ENCODE measurements at places on chromosomes 12 and 14.

DNA sequence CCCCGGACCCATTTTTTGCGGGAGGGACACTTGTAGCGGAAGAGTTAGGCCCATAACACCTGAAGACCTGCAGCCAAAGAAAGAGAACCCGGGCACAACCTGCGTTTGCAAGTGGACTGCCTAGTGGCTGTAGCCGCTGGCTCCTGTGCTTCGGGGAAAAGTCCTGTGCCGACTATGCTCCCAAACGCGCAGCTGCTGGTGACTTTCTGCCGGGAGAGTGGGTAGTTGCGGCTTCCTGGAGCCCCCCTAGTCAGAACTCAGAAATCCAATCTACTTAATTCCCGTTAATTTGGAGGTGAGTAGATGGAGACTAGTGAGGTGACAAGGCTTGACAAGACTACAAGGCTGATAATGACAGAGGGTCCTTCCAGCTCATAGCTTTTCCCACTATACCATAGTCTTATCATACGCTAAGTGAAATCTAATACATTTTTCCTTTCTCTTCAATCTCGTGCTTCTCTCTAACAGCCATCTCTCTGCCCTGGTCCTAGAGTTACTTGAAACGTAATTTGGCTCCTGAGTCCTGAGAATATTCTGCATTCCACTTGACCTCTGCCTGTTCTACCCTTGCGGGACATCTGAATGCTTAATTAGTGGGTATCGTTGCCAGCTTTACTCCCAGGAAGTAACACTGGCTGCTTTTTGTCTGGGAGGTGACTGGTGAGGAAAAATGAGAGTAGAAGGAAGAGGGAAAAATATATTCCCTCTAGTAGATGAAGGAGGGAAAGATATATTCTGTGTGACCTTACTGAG, 556 bp downstream of the MTHFD1 start:
- DNase-seq, result peak; percentile 8

- DNase-seq, result no peak
These were observed 416.2 kb downstream of the SOX5 start for GRCh38 chr12:23533265-23533664.

DNA sequence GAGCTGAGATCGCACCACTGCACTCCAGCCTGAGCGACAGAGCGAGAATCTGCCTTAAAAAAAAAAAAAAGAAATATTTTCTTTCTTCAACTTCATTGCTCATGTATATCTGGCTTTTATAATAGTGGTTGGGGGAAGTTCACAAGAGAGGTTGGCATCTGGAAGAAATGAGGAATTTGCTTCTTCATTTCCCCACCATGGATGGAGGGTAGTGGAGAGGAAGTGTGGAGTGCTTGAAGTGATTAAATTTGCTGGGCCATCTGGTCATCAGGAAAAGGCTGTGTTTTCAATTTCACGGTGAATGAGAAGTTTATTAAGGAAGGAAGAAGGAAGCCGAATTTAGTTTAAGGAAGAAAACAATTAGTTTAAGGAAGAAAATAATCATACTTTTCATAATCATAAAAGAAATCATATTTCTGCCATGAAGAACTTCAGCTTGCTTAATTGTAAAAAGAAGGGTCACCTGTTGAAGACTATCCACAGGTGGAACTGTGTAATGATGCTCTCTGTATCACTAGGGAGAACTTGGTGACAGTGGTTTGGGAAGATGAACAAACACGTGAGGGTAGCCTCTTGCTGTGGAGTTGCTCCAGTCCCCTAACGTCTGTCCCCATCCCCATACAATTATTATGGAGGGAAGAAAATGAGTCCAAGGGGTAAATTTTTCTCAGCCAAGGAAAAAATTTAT, 197.3 kb upstream of the ARHGAP5 start:
- no peak for DNase-seq

DNA sequence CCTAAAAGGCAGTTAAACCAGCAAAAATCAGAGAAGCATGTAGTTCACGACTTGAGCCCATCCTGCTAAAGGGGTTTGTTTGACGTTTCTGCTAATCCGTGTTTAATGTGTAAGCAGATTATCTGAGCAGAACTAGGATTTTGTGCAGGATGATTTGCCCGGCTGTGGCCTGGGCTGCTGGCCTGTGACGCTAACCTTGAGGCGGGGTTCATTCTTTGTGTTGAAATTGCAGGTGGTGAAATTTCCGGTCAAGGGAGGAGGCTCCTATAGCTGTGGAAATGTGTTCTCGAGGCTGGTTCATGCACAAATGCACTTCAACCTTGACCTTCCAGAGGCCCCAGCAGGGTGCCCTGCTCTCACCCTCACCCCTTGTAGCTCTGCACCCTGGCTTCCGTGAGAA, 63.7 kb downstream of the SLC24A4 start:
- DNase-seq, result no peak

GRCh38 chr12:65634061-65634460, 190.2 kb upstream of the HMGA2 start:
- no peak for DNase-seq

GRCh38 chr12:6334940-6335450, 6.9 kb downstream of the TNFRSF1A start:
- DNase-seq, result no peak

DNA sequence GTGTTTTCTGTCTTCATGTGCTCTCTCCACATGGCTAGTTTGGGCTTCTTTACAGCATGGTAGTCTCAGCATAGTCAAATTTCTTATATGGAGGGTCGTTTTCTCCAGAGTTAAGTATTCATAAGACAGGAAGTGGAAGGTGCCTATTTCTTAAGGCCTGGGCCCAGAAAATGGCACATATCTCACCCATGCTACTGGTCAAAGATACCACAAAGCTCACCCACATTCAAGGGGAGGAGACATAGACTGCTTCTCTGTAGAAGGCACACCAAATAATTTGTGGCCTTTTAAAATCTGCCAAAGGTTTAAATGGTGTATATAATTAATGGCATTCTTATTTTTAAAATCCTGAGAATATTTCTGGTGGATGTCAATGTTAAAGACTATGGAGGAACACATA, 44.8 kb downstream of the CCDC91 start:
- no peak for DNase-seq

GRCh38 chr12:88241862-88242570, 99.9 kb downstream of the TMTC3 start:
- DNase-seq, result no peak

DNA sequence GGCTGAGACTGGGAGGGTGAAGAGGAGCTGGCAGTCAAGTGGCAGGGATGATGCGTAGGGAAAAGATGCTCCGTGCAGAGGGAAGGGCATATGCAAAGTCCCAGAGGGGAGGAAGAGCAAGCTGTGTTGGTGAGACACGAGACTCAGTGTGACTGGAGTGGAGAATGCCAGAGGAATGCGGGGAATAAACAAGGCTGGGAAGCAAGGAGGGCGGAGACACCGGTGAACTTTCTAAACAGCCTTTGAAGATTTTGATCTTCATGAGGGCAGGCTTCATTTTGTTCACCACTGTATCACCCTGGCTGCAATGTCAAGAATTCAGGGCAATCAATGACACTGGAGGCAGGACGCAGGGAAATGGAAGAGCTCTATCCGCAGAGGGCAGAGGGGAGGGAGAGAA, 535.8 kb downstream of the FUT8 start:
- no peak for DNase-seq

DNA sequence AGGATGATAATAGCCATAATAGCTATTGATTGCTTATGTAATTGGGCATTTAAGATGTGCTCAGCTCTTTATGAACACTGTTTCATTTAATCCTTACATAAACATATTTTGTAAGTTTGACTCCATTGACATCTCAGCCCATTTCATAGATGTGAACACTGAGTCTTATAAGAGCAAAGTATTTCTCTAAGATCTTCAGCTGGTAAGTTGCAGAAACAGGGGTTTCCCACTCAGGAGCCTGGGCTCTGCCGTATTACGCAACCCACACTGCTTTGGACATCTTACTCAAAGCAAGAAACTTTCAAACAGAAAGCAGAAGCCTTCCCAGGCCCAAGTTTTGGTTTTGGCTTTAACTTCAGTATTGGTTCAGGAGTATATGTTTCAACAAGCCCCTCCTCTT, 705.1 kb downstream of the MED13L start:
- DNase-seq, result no peak

DNA sequence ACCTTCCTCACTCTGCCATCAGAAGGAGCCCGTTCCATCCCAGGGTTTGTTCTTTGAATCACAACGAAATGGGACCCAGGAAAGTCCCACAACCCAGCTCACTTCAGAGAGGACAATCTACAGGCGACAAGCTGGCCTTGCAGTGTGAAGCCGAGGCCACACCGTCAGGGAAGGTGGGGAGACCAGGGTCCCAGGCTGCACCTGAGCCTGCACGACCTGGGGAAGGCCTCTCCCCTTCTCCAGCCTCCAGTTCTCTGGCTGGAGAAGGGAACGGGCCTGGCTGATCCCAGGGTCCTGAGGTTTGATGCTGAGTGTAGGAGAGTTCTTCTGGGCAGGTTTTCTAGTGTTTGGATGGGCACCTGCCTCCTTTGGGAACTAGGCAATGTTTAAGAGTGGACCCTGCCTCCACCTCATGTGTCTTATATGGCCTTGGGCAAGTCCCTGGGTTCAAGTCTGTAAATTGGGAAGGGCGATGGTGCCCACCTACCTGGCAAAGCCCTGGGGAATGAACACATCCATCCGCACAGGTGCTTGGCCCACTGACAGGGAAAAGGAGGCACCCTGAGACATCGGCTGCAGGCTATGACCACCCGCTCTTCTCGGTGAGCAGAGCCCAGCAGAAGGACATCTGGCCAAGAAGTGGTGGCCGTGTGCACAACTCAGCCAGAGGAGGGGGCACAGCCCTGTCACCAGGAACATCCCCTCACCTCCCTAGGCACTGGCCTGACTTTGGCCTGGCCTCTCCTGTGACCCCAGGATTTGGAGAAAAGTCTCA, 77.9 kb upstream of the BCL11B start:
- no peak for DNase-seq

DNA sequence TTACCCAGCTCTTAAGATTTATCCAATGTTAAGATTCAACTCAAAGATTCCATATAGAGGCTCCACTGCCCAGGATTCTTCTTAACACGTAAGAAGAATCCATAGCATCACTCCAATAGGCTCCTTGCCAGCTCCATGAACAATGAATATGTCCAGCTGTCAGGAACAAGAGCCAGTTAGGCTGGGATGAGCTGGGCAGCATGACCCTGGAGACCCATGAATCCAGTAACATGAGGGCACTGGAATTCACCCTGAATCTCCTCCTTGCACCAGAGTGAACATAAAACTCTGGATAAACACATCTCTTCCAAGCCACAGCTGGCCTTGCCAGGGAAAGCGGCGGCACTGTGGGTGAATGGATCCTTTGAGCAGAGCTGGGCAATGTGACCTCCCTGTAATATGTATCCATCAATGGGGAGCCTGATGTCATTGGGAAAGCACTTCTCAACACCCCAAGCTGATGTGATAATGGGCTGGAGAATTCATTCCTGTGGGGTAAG, 24.4 kb upstream of the TC2N start:
- DNase-seq, result no peak

GRCh38 chr14:101557811-101558738, 3.2 kb upstream of the DIO3 start:
- DNase-seq, result no peak

- no peak for DNase-seq
These were observed 86.0 kb downstream of the SLCO1A2 start for GRCh38 chr12:21248679-21249078.

DNA sequence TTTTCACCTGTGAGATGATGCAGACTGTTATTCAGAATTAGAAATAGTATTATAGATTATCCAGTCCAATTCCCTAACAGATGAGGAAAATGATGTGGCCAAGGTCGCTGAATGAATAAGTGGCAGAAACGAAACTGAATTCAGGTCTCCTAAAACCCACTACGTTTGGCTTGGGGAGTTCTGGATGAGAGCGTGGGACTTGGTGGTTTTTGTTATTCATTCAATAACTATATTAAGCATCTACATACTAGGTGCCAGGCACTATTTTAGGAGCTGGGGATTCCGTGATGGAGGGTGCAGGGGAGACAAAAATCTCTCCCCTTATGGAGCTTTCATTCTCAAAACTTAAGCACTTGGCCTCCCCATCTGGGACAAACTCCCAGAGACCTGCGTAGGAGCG, 813 bp upstream of the CCDC184 start:
- DNase-seq, result no peak

GRCh38 chr12:102043928-102044327, 17.9 kb downstream of the WASHC3 start:
- DNase-seq, result peak; percentile 60

- no peak for DNase-seq
These were observed 285.9 kb downstream of the MDGA2 start for GRCh38 chr14:47389535-47389934.

DNA sequence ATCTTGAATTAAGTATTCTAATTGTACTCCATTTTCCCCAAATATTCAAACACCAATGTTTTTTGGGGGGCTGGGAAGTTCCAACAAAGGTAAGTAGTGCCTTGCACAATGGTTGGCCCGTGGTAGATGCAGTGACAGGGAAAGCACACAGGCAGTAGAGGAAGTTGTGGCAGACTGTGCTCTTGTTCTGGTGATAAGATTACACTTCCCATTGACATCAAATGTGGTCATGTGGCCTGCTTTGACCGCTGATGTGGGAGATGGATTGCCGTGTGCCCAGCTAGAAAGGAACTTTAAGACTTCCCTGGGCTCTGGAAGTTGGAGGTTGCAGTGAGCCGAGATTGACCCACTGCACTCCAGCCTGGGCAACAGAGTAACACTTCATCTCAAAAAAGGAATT, 223.8 kb downstream of the VRK1 start:
- DNase-seq, result no peak

Measured in CD4-positive, alpha-beta T cell treated with Interleukin-4 for 4 hours (primary cell).